Hematopoietic multipotent progenitor cell treated with erythropoietin and hydrocortisone succinate and interleukin-3 and kit ligand, for 17 days (in vitro differentiated cells): ENCODE measurements at places on chromosomes 1 and 21.

DNA sequence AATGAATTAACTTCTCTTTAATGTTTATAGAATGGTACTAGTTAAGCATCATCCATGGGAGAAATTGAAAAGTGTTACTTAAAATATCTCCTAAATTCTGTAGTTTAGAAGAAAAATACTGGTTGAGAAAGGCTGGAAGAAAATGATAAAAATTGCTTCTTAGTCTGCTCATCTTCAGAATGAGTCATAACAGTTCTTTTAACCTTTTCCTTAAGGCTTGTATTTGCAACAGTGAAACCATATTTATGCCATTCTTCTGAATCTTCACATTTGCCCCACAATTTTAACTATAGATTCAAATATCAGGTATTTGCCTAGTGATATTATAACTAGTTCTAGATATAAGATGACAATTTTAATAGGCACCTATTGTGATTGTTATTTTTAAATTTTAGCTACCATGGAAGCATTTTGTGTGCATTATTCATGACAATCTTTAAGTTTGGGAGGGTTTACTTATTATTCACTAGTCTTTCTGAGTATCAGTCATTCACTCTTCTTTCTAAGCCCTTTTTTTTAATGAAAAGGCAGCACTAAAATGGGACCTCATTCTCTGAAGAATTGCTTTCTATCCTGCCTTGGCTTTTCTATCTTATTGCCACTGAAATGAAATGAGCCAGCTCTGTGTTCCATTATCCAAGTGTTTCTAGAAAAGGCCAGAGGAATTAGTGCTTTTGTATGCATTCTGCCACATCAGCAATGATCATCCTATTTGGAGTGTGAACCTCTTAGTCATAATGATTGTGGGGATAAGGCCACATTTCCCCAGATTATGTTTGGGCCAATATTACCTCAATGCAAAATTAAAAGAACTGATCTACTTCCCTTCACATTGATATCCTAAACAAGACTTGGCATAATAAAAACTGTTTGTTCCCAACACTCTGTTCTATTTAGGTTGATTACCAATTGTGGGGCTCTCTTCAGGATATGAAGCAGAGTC is 58.4 kb downstream of the SAMSN1 start:
- DNase-seq: no peak

GRCh38 chr1:239912471-239912870 is 179.2 kb upstream of the FMN2 start:
- DNase-seq: no peak

- DNase-seq: no peak
These were observed 45.7 kb upstream of the BATF3 start for GRCh38 chr1:212745303-212745702.

GRCh38 chr1:43376723-43377235 is 9.0 kb upstream of the ELOVL1 start:
- DNase-seq: no peak

DNA sequence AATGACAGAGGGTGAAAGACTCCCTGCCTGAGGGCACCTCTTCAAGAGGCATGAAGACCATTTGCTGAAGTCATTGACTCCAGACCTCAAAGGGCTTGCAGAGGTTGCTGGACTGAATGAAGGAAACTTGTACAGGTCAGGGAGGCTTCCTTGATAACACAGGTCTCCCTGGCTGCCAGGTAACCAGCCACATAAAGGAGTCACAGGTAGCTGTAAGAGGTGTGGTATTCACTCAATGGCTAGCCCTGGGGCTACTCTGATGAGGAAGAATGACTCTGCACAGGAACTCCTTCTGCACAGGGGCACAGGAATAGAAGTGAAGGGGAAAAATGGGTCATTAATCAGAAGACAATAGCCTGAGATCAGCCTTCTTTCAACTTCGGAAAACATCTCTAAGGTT is 187.5 kb downstream of the LMX1A start:
- no peak for DNase-seq

GRCh38 chr1:229136822-229137221 is 134.1 kb upstream of the RAB4A start:
- no peak for DNase-seq

DNA sequence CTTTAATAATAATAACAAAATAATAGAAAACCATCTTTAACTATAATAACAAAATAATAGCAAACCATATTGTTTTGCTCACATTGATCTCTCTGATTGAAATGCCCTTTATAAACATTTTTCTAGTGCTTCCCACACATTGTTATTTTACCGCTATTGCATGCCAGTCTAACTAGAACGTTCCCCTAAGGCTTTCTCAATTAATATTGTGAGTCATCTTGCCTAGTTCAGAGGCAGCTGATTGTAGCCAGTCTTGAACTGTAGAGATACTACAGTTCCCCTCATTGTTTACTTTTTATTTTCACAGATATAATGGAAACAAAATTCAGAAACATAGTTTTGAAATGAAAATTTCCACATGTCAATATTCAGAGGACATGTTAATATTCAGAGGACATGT is 192.3 kb upstream of the ADGRL4 start:
- no peak for DNase-seq

DNA sequence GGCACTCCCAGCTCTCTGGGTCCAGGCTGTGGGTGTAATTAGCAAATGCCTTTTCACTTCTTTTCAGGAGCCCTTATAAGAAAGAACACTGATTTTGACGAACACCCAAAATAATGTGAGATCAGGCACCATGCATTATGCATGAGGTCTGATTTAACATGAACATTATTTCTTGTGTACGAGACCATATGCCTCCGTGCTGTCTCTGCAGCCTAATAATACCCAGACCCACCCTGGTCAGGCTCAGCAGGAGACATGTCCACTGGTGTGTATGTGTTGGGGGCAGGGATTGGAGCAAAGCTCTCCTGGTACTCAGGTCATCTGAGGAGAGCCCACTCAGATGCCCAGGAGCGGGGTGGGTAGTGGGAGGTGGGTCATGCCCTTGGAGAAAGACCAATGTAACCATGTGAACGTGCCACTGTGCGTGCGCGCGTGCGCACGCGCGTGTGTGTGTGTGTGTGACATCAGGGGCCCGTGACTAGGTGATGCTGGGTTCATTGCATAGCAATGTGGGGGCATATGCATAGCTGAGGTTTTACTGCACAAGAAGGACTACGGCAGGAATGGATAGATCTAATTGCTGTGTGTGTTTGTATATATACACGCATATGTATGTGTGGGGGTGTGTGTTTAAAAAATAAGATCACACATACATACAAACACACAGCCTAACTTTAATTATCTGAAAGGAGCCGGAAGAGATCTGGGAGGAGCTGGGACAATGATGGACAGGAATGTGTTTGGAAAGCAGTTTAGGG is 7.1 kb downstream of the POU3F1 start:
- DNase-seq: no peak

- no peak for DNase-seq
These were observed 165.7 kb downstream of the NCAM2 start for GRCh38 chr21:21163904-21164303.
